HTR-8/SVneo (cell line): ENCODE measurements at places on chromosomes 13 and 19.
A peak's percentile ranks its signal among the peaks of the same experiment; 100 is the strongest.

DNA sequence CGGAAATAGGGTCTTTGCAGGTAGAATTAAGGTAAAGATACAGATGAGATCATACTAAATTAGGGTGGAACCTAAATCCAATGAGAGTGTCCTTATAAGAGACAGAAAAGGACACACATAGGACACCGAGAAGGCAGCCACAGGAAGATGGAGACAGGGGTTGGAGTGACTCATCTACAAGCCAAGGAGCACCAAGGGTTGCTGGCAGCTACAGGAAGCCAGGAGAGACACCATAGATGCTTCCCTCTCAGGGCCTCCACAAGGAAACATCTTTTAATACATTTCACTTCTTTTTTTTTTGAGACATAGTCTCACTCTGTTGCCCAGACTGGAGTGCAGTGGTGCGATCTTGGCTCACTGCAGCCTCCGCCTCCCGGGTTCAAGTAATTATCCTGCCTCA is 10.1 kb downstream of the TMEM143 start:
- no peak for DNase-seq

DNA sequence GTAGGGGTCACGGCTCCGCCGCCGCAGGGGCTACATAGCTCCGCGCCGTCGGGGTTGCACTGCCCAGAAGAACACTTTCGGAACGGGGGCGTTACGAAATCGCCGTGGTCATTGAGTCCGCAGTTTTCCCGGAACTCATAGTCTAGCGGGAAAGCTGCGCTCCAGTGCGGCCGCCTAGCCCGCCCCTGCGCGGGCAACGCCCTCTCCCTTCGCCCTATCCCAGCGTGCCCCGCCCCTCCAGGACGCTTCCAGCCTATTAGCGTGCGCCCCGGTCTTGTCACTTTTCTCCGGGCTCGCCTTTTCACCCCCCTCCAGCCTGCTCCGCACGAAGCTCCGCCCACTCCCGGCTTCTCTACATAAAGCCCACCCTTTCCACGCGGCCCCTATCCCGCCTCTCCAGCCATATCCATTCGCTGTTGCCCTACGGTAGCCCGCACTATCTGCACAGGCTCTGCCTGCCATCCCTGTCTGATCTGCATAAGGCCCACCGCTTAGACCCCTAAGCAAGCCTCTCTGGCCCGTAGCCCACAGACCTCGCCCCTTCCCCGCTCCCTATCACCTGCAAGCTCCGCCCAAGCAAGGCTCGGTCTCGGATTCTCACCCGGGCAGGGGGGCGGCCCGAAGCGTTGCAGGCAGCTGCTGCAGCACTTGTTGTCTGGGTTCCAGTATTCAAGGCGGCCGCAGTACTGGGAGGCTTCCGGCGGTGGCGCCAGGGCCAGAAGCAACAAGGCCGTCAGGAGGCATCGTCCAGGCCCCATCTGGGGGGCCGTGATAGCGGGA is 1.6 kb downstream of the IGFLR1 start:
- peak; percentile 99 for DNase-seq

DNA sequence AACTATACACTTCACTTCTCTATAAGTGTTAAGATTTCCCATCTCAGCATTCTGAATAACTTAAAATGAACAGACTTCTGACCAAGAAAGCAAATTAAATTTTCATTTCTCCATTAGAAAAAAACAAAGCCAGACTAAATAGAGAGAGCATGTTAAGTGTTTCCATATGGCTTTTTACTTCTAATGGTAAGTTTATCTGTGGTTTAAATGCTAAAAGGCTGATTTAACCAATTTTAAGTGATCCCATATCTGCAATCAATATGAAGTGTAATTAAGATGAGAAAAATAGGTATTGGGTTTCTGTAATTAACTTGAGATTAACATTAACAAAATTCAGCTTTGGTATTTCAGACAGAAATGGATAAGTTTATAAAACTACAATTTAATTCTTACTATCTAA is 107.8 kb downstream of the ELF1 start:
- DNase-seq, result no peak

DNA sequence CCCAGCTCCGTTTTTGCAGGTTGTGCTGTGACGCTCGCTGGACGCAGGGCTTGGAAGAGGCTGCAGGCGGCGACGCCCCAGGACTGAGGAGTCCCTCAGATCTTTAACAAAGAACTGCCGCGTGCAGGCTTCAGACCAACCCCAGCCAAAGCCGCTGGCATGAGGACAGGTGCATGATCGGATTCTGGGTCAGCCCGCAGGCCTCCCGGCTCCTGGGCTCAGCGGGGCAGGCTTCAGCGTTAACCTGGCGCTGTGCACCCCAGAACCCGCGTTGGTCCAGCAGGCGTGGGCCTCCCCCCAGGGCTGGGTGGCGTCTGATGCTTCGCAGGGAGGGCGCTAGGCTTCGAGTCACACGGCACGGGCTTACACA is 920 bp upstream of the TIMM13 start:
- DNase-seq, result no peak

- DNase-seq, result no peak
Measured at GRCh38 chr13:97834250-97834649, 119.2 kb upstream of the IPO5 start.

DNA sequence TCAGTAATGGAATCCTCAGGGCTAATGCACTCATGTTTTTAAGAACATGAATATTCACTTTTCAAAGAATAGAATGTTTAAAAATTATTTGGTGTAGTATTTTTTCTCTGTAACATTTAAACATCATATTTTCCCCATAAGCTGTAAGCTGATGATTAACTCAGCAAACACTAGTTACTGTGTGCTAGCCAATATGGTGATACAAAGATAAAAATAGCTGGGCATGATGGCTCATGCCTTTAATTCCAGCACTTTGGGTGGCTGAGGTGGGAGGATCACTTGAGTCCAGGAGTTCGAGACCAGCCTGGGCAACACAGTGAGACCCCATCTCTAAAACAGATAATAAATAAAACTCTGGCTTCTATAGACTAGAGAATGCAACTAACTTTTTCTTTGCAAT is 13.2 kb downstream of the RNF17 start:
- no peak for DNase-seq

- DNase-seq, result no peak
Measured at GRCh38 chr19:35436477-35437405, 11.3 kb upstream of the FFAR2 start.

DNA sequence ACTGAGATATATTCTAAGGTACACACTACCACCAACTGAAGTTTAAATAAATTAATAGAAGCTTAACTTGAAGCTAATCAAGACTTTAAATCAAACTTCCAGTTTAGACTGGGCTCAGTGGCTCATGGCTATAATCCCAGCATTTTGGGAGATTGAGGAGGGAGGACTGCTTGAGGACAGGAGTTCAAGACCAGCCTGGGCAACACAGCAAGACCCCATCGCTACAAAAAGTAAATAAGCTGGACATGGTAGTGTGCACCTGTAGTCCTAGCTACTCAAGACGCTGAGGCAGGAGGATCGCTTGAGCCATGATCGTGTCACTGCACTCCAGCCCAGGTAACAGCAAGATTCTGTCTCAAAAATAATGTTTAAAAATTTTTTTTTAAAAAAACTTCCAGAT is 8.6 kb downstream of the KPNA3 start:
- DNase-seq, result no peak

GRCh38 chr19:6250909-6251308 is 28.9 kb downstream of the MLLT1 start:
- DNase-seq, result no peak

- no peak for DNase-seq
Measured at GRCh38 chr13:22061806-22062391, 391.0 kb downstream of the FGF9 start.

DNA sequence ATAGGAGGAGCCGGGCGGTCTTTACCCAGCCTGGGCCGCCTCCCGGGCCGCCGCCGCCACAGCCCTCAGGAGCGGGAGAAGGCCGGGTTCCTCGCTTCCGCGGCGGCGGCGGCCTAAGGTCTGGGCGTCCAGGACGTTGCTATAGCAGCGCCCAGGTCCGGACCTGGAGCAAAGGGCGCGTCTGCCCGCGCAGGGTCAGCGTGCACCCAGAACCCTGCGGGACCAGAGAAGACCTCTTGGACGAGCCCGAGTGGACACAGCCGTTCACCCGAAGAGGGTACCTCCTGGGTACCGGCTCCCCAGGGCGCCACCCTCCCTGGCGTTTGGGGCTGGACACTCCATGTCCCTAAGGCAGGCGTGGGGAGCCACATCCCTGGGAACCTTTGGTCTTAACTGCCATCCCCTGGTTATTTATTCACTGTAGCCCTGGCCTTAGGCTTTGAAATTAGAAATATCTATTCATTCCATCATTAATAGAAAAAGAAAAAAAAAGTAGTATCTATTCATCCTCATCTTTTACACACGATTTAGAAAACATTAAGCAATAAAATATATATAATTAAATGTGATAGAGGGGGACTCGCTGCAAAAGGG is 2.4 kb downstream of the DZIP1 start:
- DNase-seq, result no peak

DNA sequence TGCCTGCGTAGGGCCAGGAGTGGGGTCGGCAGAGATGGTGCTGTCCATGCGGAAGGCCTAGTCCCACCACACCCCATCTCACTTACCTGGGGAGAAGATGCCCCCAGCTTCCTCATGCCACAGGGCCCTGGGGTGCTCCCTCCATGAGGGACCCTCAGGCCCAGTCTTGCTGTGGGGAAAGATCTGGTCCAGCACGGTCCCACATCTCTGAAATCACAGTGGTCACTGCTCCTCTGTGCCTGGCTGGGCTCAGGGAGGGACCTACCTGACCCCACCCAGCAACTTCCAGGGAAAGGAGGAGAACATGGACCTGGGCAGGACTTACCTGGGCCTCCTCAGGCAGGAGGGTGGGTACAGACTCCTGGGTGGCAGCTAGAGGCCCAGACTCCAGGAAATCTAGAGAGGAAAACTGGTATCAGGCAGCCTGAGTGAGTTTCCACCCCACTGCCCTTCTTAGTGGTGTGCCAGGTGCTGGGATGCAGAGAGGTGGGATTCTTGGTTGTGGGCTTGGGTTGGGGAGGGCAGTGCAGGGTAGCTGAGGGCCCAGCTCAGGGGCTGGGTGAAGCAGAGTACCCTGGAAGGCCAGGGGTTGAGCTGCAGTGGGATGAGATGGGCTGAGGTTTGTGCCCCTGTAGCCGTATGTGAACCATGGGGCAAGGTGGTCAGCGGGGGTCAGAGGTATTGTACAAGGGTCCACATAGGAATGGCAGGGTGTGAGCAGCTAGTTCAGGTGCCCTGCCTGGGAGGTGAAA is 3.8 kb downstream of the MZF1 start:
- DNase-seq, result no peak

DNA sequence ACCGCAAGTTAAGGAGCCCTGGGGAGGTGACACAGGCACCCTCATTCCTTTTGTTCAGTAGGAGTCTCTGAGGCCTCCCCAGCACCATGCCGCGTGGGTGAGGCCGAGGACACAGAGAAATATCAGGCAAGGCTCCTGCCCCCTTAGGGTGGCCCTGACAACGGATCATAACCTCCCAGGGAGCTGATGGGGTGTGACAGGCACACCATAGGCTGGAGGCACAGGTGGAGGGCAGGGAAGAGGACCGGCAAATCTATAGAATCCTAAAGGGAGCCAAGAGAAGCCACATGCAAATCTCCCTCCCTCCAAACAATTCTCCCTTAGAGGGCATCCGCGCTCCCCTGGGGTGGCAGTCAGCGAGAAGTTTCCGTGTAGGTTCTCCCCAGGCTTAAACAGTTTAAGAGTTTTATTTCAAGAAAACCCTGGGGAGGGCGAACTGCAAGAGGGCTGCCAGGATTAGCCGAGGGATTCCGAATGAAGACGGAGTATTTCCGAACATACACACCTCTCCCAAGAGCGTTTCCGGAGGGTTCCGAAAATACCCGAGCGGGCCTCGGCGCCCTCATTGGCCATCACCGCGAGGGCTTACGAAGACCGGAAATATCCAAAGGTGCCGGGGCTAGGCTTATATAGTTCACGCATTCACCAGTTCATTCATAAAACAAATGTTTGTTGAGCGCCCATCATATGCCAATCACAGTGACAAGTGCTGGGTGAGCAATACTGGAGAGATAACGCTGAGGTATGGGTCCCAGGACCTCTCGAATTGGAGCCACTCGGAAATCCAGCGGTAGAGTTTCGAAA is 610 bp upstream of the RPL28 start:
- peak; percentile 92 for DNase-seq

- DNase-seq, result no peak
Measured at GRCh38 chr13:26759249-26759906, 1.2 kb downstream of the GPR12 start.

DNA sequence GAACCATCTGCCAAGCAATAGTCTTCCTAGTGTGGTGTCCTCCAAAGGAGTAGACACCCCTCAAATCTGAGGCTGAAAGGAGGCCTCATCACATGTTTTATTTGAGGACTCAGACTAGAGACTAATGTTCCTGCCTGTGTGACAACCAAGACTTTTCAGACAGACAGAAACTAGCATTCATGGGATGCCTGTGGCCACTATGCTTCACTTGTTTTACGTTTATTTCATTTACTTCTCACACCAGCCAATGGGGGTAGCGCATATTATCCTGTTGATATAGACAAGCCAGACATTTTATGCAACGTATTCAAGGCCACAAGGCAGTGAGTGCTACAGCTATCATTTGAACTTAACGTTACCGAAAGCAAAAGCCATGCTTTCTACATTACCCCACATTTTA is 391.7 kb upstream of the HTR2A start:
- no peak for DNase-seq

DNA sequence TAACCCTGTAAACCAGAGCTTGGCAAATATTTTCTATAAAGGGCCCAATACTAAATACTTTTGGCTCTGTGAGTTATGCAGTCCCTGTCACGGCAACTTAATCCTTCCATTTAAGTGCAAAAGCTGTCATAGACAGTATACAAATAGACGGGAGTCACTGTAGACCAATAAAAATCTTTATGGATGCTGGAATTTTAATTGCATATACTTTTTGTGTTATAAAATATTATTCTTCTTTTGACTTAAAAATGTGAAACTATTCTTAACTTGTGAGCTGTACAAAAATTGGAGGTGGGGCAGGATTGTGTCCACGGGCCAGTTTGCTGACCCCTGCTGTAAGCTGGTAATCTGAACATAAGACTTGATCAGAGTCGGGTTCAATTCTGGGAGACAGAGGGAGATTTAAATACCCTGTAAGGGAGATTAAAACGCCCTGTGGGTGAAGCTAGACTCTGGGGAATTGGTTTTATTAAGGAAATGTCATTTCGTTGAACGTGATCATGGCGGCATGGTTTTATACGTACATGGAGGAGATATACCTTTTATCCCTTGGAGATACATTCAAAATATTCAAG is 21.7 kb downstream of the TNFSF14 start:
- DNase-seq, result no peak

DNA sequence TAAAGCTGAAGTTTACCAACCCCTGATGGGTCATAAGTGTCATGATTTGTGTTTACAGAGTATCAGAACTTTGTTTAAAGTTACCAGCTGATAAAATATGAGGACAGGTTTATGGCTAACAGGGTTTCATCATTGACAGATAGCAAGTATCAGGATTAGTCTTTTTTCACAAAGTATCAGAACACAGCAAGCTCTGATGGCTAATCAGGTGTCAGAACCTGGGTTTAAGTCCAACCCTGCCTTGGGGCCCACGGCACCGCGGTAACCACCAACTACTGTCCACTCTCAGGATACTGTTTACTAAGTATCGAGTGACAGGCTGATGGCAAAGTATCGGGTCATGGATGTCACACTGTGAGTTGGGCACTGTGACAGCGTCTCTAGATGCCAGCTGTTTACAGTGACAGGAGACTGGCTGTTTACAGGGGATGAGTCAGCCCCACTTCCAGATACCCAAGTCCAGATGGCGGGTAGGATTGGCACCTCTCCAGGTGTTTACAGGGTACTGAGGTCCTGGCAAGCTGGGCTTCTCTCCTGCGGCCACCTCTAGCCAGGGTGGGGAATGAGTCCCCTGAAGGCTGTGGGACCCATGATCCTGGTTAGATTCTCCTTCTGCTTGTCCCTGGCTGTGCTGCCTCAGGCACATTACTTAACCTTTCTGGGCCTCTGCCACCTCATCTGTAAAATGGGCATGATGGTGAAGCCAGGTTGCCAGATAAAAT is 21.8 kb downstream of the ARRDC2 start:
- DNase-seq, result no peak
